ENCODE measurements at places on chromosomes 12 and 14.

DNA sequence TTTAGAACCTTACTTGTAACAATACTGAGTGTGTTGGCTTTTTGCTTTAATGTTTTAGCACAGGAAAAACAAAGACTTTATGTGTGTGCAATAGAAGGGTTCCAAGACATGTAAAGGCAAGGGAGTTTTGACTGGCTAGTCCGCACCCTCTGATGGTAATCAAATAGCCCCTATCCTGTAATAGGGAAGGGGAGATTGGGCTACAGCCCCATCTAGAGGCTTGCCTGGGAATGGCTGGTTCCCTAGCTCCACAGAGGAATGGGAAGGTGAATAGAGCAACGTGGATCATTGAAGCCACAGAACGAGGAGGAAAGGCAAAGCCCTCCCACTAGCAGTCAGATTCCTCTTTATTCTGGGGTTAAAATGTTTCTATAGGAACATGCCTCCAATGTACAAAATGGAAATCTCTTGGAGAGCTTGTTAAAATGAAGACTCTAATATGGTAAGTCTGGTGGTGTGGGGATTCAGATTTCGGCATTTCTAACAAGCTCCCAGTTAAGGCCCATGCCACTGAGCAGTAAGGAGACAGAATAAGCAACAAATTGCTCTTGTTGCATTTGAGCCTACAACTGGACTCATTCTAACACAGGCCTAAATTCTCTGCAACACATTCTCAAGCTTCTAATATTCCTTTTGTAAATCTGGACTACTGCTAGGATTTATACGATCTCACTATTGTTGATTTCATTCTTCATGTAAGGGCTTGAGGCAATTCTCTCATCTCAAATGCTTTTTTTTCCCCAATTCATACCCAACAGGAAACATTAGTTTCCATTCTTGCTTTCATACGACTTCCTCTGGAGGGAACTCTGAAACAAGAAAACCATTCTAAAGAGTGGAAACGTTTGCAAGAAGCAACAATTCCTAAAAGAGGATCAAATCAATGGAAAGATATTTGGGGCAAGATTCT, 57.1 kb downstream of the NIN start:
- DNase-seq = no peak

DNA sequence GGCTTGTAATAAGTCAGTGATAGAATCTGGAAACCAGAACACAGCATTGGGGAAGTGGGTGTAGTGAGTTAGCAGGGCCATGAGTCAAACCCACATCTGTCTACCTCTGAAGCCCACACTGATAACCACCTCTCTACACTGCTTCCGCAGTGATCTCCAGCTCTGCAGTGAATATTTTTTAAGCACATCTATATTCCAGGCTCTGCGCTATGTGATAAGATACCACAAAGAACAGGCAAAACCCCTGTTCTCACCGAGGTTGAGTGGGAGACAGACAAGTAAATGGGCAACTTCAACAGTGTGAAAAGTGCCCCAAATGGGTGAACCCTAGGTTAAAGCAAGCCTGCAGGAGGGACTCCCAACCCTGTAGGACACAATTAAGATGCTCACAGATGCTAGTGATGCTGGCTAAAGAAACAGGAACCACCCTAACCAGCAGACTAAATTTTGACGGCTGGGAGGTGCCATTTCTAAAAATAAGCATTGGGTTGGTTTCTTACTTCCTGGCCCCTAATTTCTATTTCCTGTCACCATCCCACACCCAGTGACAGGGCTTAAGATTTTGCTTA, 375.0 kb downstream of the DPF3 start:
- peak; percentile 31 for DNase-seq

- DNase-seq = peak; percentile 10
Observed at GRCh38 chr14:75831455-75831854, 150.3 kb downstream of the TGFB3 start.

DNA sequence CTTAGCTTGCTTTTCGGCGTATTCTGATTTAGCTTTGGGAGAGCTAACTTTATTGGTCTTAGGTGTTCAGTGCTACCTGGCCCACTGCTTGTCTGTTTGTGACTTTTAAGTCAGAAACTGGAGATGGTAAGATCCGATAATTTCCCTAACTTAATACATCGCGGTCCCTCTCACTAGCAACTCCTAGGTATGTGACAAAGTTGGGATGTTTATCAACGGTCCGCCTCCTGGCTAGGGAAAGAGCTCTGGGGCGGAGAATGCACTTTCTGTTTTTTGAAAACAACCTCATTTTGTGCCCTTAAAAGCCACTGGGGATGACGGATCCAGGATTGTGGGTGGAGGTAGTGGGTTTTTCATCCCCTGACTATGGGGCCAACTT, 1.2 kb downstream of the CDKN1B start:
- peak; percentile 20 for DNase-seq

GRCh38 chr14:96285667-96286066, 29.7 kb downstream of the BDKRB1 start:
- DNase-seq = no peak

GRCh38 chr12:104596898-104597843, 140.4 kb downstream of the CHST11 start:
- DNase-seq = no peak

DNA sequence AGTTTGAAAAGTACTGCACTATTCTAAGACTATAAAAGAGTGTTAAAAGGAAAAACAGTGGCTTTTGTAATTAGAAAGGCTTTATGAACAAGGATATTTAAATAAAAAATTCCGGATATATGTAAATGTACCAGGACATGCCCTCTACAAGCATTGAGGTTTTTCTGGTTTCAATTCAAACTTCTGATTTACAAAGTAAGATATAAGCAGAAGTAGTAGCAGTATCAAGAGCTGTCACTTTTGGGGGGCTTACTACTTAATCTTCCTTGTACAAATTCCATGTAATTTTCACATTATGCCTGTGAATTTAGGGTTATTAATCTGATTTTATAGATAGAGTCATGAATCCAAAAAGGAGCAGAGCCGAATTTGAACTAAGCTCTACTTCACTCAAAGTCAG, 170.3 kb upstream of the ATP2B1 start:
- no peak for DNase-seq

- DNase-seq = no peak
Observed at GRCh38 chr12:28711421-28711820, 437.7 kb upstream of the FAR2 start.

- DNase-seq = no peak
Observed at GRCh38 chr12:27865421-27865820, 85.4 kb upstream of the MANSC4 start.

GRCh38 chr12:71652656-71653055, 11.0 kb downstream of the ZFC3H1 start:
- DNase-seq = no peak

GRCh38 chr14:79407572-79407971, 803.7 kb downstream of the DIO2 start:
- no peak for DNase-seq

GRCh38 chr14:101770183-101770582, 8.7 kb downstream of the PPP2R5C start:
- no peak for DNase-seq

- DNase-seq = no peak
Observed at GRCh38 chr12:47237751-47238211, 158.0 kb upstream of the AMIGO2 start.

All from stimulated activated naive CD4-positive, alpha-beta T cell treated with Interleukin-2 at 50 U/mL for 16 hours (primary cell).